ENCODE measurements at places on chromosomes 7 and 10.

DNA sequence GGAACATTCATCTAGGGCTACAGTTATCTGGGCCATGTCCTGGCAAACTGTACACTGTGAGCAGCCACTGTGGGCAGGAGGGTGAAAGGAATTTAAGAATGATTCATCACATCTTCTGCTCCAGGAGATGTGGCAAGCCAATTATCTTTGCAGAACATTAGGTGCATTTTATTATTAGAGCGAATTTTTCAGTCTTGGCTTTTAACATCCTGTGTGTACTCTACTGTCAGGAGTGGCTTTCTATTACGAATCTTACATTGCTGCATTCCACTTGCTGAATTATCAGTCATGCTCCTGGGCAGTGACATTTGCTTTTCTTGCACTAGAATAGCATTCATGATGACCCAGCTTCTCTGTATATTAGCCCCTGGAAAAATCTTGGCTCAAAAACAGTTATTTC lies 109.2 kb upstream of the TARP start:
- DNase-seq: no peak

- DNase-seq: no peak
Observed at GRCh38 chr7:106484562-106484961, 176.4 kb downstream of the CCDC71L start.

- DNase-seq: no peak
Observed at GRCh38 chr7:148558914-148559313, 31.7 kb upstream of the C7orf33 start.

DNA sequence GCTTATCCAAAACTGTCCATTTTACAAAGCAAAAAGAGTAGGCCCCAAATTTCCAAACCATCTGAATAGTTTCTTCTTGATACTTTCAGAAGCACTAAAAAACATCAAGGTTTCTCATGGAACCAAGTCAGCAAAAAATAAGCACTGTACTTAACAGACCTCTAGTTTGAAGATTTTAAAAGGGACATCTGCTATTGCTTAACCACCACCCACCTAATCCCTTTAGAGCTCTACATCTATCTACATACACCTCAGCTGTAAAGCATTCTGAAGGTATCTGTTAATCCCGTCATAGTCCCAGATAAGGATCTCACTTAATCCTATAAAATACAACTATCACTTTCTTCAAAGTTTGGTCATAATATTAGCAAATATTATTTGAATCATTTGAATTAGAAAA lies 72.3 kb downstream of the HIBADH start:
- DNase-seq: no peak

GRCh38 chr10:63173468-63174232 lies 40.5 kb downstream of the NRBF2 start:
- no peak for DNase-seq

GRCh38 chr7:20783700-20784387 lies 2.8 kb downstream of the SP8 start:
- no peak for DNase-seq

DNA sequence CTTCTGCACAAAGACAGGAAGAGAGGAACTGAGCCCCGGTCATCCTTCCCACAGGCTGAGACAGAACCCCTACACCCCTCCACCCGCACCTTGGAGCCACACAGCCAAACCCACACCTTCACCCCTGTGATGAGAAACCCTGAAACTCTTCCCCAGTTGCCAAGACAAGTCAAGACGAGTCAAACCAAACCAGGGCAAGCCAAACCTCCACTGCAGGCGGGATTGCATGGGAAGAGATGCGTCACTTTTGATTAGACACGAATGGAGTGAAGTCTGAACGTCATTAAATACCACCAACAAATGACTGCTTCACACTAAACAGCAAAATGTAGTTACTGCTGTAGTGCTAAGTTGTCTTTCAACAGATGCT lies 73.8 kb downstream of the PRPF18 start:
- DNase-seq: no peak

DNA sequence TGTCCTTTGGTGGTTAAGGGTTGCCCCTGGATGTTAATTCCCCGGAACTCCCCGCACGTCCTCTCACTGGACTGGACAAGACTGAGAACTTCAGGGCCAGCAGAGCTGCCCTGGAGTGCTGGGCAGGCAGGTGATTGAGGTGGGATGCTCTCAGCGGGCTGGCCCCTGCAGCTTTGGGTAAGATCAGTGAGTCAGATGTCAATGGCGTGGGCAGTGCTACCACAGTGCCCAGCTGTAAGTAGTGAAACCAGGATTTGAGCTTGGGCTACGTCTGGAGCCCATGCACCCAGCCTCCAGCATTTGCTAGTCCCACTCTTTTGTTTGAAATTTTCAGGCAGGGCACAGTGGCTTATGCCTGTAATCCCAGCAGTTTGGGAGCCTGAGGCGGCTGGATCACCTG lies 6.7 kb upstream of the SEPHS1 start:
- no peak for DNase-seq

GRCh38 chr10:88853155-88853881 lies 1.7 kb upstream of the ANKRD22 start:
- no peak for DNase-seq

GRCh38 chr7:93218997-93219827 lies 7.1 kb downstream of the HEPACAM2 start:
- DNase-seq: no peak

DNA sequence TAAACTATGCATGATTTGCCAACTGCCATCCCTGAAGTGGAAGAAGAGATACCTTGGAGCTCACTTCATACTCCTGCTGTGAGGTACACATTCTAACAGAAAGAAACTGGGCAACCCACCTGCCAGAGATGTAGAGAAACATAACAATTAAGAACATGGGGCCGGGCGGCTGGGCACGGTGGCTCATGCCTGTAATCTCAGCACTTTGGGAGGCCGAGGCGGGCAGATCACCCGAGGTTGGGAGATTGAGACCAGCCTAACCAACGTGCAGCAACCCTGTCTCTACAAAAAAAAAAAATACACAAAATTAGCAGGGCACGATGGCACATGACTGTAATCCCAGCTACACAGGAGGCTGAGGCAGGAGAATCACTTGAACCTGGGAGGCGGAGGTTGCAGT lies 402.6 kb upstream of the ANKRD30A start:
- no peak for DNase-seq

- DNase-seq: no peak
Observed at GRCh38 chr10:131675104-131675503, 225.7 kb upstream of the PPP2R2D start.

Data from thoracic aorta (tissue), 2 donors.